ENCODE measurements at places on chromosomes 4 and X.

DNA sequence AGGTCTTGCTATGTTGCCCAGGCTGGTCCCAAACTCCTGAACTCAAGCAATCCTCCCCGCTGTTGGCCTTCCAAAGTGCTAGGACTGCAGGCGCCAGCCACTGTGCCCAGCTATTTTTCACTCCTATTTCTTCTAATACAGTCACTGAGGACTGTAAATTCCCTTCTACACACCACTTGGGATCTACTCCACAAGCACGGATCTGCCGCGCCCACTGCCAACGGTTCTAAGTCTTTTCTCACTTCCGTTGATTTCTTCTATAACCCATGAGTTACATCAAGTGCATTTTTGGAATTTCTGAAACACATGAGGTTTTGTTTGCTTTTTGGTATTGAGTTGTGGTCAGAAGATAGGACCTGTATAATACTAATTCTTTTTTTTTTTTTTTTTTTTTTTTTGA lies 48.6 kb downstream of the FAM53A start:
- DNase-seq, result no peak

DNA sequence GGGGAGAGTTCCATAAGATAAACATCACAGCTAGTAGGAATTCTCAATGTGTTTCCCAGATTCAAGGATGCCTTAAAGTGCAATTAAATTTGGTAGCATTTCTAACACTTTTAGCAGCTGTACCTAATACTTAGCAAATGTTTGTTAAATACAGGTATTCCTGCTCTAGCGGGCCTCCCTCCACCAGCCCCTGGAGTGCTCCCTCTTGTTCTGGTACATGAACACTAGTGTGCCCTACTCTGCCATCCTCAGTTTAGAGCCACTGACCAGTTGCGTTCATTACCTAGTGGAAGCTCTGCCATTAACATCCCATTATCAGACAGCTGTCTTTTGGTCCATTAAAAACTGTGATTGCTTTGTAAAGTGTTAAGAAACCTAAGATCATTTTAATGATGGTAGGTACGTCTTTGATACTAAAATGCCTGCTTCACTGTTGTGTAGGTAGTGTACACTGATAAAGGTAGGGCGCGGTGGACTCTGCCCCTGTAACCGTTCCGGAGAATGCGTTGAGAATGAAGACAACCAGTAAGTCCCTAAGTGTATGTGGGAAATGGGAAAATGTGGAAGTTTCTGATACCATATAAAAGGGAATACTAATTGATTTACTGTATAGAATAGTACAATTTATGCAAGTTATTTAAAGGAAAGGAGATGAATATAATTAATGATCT lies 21.7 kb downstream of the KIAA0232 start:
- DNase-seq, result no peak

DNA sequence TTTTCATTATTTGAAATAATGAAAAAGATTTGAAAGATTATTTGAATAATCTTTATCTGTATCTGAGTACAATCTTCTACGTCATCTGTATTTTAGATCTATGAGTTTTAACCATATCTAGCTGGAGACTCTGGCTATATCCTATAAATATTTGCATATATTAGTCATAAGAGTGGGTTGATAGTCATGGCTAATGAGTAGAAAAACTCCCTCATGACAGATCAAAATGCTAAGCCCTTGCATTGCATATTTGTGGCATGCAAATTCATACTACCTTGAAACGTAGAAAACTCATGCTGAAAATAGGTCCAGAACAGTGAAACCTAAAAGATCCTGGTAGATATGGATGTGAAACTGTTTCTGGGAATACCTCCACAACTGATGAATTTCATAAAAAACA lies 291.3 kb downstream of the GALNTL6 start:
- DNase-seq, result no peak

DNA sequence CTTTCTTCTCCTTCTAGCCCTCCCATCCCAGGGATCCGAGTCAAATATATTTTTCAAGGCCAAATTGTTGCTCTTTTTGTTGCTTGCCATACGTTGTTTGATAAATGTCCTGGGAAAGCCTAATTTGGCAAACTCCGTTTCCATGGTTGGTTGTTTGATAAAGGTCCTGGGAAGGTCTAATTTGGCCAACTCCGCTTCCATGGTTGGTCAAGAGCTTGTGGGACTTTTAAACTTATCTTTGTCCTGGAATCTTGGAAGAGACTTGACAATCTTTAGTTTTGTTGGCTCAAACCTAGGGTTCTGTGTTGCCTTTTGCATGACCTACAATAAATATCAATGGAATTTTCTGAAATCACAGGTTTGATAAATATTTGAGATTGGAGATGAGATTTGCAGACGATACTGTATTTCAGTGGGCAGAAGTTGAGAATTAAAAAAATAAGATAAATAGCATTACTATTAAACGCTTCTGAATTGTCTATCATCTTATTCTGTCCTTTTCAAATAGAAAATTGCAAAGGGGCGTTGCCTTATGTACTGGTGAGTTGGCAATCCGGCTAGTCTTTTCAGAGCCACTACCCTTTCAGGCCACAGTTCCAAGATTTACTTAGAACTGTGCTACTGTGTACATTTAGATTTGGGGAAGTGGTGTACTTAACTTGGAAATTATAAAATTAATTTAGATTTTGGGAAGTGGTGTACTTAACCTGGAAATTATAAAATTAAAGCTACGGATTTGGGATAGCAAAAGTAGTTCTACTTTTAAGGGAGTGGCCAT lies 804 bp downstream of the OSTC start:
- no peak for DNase-seq

DNA sequence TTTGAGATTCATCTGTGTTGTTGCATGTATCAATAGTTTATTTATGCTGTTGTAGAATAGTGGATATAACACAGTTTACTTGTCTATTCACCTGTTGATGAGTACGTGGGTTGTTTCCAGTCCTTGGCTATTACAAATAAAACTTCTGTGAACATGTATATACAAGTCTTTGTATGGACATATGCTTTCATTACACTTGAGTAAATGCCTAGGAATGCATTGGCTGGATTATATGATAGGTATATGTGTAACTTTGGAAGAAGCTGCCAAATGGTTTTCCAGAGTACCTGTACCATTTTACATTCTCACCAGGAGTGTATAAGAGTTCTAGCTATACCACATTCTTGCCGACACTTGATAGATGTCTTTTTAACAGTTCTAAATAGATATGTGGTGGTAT lies 16.5 kb downstream of the ART3 start:
- no peak for DNase-seq

DNA sequence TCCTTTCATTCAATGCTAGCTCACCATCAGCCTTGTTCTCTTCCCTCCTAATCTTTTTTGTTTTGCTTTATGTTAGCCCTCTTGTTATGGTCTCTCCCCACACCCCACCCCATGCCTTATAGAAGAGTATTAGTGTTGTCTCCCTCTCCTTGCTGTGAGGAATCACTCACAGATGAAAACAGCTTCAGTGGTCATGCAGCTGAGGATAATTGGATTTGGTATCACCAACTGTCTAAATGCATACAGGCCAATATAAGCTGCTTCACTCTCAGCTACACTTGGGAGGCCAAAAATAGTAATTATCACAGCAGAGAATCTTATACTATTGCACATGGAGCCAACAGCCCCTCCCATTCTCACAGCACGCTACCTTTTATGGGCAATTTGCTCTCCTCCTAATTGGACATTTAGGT lies 494.6 kb upstream of the FAM241A start:
- DNase-seq, result no peak

DNA sequence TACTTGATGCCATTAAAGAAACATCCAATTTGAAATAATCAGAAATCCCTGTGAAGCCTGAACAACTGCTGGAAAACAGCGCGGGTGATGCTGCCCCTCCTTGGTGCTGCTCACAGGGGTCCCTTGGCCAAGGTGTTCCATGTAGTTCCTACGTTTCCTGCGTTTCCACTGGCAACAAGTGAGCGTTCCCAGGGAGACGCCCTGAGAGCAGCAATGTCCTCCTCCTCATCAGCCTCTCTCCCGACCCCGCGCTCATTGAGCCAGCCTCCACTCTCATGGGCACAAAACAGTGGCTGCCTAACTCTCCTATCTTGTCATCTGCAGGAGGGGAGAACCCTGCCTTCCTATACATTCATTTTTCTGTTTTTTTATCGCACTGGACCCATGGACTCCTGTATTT lies 18.9 kb downstream of the LETM1 start:
- DNase-seq, result no peak

- no peak for DNase-seq
Measured at GRCh38 chr4:22573198-22573597, 57.3 kb upstream of the ADGRA3 start.

GRCh38 chr4:150089732-150090131 lies 11.5 kb downstream of the DCLK2 start:
- no peak for DNase-seq

DNA sequence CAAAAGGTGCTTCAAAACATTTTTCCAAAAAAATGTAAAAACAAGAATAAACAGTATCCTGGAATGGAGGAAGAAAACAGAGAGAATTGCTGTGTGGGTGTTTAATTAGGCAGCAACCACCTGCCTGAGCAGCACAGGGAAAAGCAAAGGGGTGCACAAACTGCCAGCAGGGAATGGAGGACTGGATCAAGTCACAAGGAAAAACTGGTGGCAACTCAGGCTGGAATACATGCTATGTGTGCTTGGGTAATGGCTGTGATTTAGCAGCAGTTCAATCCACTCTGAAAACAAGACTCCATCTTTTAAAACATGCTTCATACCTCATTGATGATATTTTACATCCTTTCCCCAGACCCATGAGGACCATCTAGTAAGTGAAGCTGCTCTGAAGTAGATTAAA lies 179.5 kb downstream of the HS6ST2 start:
- DNase-seq, result no peak

Data from AG09319 (cell line).